ENCODE measurements at places on chromosomes 5 and 9.
A peak's percentile ranks its signal among the peaks of the same experiment; 100 is the strongest.

DNA sequence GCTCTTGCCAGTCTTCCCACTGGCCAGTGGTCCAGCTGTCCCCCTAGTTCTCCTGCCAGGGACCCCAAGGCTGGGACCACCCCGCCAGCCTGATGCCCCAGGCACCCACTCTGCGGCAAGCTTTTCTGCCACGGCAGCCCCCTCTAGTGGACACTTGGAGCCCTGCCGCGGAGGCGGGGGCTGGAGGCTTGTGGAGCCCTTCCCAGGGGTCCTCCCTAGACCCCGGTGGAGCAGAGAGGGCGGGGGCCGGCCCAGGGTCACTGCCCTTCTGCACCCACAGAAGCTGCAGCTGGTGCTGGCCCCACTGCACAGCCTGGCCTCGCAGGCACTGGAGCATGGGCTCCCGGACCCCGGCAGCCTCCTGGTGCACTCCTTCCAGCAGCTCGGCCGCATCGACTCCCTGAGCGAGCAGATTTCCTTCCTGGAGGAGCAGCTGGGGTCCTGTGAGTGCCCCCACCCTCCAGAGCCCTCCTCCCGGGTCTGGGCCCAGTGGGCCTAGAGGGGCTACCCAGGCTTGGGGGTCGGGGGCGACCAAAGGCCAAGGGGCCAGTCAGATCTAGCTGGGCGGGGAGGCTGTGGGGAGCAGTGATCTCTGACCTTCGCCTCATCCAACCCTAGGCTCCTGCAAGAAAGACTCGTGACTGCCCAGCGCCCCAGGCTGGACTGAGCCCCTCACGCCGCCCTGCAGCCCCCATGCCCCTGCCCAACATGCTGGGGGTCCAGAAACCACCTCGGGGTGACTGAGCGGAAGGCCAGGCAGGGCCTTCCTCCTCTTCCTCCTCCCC lies 9.1 kb downstream of the EGFL7 start:
- DNase-seq, result peak; percentile 37

GRCh38 chr5:10306806-10307205 lies 896 bp downstream of the CMBL start:
- DNase-seq, result no peak

- DNase-seq, result no peak
These were observed 7.4 kb upstream of the DAP start for GRCh38 chr5:10768328-10768899.

DNA sequence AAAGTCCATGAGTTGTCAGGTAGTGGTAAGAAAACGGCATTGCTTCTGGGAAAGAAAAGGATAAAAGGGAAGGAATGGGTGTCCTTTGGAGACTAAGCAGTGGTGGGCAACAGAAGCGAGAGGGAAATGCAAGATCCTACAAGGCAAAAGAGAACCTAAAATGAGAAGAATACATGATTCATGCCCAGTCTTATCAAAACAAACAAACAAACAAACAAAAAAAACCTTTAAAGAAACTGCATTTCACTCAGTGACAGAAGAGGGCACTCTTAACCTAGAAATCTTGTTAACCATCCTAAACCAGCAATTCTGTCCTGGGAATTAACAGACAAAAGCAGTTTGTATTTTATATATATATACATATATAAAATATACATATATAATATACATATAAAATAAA lies 88.5 kb downstream of the SUSD1 start:
- no peak for DNase-seq

DNA sequence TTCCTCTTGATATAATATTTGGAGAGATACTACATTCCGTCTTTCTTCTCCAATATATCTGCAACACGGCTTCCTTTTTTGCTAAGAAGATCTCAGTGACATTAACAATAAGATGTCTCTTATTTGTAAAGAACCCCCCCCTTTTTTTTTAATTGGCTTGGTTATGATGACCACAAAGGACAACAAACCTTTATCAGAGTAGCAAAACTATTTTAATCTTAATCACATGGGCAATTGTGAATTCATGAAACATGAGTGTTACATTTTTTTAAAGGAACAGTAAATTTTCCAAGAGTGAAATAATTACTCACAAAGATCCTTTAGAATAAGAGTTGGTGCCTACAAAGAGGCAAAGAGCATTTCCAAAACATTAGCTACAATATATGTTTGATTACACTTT lies 554.1 kb downstream of the MAT2B start:
- no peak for DNase-seq

Data from activated T-cell treated with anti-CD3 and anti-CD28 coated beads for 48 hours (primary cell).